ENCODE measurements at places on chromosomes 16 and 17.
A peak's percentile ranks its signal among the peaks of the same experiment; 100 is the strongest.

- no peak for DNase-seq
These were observed at the start of gene CEMP1 for GRCh38 chr16:2531371-2531695. Gene CEMP1, minus strand, starts transcription at chr16:2531408. Its CDS starts 335 bp downstream, at chr16:2531073.

DNA sequence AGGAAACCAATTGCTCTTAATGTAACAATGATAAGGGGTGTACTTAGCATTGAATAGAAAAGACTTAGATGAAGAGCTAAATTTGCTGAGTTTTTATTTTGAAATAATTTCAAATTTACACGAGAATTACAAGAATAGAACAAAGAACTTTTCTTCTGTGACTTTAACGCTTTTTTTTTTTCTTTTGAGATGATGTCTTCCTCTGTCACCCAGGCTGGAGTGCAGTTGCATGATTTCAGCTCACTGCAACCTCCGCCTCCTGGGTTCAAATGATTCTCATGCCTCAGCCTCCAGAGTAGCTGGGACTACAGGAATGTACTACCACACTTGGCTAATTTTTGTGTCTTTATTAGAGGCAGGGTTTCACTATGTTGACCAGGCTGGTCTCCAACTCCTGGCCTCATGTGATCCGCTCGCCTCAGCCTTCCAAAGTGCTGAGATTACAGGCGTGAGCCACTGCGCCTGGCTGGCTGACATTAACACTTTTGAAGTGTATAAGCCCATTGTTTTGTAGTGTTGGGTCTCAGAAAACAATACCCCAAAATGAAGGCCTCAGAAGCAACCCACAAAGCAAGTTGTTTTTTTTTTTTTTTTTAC lies 2.1 kb downstream of the TEN1 start:
- DNase-seq: no peak

DNA sequence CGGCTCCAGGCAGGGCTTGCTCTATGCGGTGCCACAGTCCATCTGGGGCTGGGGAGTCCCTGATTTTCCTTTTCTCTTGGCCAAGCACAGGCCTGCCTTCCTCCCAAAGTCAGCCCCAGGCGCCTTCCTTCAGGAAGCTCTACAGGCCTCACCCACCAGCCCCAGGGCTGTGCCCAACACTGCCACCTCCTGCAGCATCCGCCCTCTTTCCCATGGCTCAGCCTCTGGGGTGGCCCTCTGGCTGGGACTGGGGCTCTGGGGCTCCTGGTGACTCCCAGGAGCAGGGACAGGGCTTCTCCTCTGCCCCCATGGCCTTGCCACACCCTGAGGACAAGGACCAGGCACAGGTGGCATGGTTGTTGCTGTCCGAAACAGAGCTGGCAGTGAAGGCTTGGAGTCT lies 817 bp downstream of the ITGB4 start:
- no peak for DNase-seq

DNA sequence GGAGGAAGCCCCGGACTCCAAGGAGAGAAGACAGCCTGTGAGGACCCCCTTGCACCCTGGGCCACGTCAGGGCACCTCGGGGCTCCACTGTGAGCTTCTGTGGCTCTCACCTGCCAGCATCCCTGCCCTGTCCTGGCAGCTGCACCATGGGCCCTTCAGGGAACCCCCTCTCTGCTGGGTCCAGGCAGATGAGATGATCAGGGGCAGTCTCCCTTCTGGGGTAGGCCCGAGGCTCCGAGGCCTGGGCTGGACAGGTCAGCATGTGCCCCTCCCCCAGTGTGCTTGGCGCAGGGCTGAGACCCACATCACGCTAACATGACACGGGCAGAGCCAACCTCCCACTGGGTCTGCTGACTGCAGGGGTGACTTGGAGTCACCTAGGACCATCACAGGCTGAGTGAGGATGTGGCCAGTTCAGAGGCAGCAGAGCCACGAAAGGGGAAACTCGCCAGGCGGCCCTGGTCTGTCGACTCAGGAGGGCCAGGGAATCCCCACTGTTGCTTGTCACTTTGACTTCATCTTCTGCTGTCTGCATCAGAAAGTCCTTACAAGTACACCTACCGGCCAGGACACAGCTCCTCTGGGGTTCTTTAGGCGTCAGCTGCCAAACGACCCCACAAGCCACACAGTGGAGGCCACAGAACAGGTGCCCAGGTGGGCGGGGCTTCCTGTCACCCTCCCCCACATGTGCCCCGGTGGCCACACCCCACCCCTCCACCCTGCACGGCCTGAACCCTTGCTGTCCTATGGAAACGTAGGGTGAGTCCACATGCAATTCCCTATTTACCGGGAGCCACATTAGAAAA lies 2.2 kb downstream of the GALNS start:
- DNase-seq: no peak

DNA sequence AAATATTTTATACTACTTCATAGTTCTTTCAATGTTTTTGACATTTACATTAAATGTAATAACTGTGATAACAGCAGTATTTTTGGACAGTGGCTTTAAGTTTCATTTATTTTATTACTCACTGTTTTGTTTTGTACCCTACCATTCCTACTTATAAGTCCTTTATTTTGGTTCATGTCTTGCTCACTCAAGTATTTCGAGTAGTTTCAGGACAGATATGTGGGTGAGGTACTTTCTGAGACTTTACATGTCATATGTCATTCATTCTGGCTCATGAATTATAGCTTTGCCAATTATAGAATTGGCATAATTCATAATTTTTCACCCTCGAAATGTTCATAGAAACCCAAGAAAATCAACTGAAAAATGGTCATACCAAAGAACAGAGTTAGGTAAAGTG lies 44.4 kb downstream of the PIK3R5 start:
- no peak for DNase-seq

DNA sequence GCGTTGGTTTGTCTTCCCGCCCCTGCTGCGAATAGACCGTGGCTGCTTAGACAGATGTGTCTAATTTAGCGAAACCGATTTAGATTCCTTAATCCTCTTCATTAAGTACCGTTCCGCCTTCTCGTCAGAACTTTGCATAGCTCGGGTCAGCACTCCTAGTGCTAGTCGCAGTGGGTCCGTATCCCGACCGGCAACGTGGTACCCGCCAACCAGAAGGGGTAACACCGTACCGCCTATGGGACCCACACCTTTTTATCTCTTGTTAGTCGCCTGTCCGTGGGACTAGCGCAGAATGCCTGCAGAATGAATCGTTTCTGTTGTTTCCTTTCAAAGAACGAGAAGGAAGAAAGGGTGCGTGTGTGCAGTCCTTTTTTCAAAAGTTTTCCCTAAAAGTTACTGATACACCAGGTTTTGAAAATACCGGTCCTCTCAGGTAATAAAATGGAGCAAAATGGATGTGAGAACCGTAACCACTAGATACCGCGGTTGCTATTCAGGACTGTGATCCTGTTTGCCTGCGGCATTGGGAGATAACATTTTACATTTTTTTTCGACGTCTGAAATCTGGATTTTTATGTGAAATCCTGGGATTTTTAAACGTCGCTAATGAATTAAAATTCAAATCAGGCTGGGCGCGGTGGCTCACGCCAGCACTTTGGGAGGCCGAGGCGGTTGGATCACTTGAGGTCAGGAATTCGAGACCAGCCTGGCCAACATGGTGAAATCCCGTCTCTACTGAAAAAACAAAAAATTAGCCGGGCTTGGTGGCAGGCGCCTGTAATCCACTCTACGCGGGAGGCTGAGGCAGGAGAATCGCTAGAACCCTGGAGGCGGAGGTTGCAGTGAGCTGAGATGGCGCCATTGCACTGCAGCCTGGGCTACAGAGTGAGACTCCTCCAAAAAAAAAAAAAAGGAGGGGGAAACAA lies 998 bp upstream of the SRSF1 start:
- peak; percentile 18 for DNase-seq

DNA sequence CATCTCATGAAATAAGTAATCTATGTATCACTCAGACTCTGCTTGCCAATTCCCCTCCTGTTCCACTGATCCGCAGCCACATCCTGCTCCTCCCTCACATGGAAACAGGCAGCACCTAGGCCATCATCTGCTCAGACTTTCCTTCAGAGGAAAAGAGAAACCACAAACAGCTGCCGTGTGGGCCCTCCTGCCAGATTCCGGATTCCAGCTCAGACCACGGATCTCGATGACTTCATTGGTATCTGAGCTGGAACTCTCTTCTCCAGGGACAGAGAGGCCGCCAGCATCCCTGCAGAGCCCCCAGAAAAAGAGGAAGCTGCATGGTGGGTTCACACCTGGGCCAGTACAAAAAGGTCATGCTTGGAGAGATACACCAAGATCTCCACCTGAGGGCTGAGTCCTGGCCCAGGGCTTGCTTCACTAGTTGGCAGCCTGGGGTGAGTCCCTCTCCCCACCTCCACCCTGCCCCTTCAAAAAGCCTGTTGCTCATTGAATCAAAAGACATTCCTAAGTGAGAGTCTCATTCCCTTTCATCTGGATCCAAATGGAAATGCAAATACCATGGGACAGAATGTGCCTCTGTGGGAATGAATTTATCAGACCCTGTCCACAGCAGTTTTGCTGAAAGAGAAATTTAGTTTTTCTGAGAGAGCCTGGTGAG lies 47.2 kb downstream of the HOXB1 start:
- peak; percentile 82 for DNase-seq

- no peak for DNase-seq
These were observed 63.3 kb upstream of the MTMR4 start for GRCh38 chr17:58577696-58578095.

DNA sequence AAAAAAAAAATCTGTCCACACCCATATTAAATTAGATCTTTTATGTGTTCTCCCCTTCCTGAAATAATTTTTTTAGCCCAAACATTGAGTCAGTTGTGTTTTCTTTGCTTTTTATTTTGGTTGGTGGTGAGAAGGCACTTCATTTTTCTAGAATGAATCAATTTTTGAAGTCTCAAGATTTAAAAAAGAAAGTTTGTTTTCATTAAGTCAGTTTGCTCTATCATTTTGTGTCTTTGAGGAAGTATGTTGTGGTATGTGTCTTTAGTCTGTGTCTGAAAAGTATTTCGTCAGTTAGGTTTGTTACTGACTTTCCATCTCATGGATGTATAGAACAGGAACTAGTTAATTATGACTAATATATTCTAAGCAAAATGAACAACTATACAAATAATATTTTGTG lies 3.8 kb downstream of the IGF2BP1 start:
- peak; percentile 69 for DNase-seq

DNA sequence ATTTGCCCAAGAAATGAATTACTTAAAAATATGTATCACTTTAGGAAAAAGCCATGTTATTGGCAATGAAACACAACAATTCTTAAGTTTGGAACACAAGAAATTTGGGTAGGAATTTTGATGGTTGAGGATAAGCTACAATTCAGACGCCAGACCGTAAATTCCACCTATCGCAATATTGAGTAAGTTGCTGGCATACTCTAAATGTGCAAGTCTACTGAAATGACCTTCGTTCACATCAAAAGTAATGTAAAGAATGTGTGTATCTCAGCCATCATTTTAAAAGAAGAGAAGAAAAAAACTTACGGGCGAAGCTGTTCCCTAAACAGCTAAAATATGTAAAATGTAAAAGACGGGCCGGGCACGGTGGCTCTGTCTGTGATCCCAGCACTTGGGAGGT lies 33.4 kb downstream of the UBE2G1 start:
- DNase-seq: no peak

DNA sequence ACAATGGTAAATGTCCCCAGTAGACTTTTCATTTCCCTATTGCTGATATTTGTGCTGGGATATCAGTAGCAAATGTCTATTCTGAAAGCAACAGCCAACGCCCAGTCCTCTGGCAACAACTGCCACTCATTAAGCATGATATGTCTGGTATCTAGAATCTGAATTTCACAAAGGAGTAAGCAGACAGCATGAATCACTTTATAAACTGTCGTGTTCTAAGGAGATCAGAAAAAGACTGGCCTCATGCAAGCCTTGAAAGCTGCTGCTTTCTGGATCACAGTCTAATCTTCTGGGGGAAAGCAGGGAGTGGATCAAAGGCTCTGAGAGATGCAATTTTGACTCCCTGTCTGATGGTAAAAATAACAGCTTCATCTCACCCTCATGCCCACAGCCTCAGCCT lies 153.1 kb upstream of the NOG start:
- peak; percentile 8 for DNase-seq

DNA sequence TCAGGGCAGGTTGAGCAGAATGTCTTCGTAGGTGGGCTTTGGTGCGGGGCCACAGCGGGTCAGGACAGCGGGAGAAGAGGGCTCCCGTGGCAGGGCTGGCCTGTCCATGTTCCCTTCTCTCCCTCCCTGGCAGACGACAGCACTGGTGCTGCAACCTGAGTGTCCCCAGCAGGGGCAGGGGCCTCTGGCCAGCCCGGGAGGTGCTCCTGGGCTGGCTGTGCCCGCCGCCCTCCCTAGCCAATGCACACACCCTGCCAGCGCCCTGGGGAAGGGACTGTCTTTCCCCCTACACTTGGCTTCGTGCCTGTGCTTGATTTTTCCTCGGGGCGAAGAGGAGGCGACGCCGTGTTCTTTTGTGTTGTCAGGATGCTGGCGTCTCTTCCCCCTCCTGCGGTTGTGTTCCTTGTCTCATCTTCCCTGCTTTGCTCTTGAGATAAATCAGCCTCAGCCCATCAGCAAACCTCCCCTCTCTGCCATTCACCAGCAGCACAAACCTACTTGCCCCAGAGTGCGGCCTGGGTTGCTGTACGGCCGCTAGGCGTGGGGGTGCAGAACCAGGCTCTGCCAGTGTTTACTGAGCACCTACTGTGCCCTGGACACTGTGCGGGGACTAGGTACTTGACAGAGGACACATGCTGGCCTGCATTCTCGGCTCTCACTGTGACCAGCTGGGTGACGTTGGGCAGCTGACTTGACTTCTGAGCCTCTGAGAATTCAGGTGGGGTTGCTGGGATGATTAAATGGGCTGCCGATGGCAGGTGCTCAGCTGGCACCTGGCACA lies 237.3 kb upstream of the CIBAR2 start:
- no peak for DNase-seq

GRCh38 chr16:18039931-18040330 lies 296.6 kb downstream of the NPIPA8 start:
- no peak for DNase-seq

Measured in hepatic stellate cell (primary cell).